ENCODE measurements at places on chromosomes 11 and 22.

- DNase-seq, result no peak
Measured at GRCh38 chr22:37482244-37482643, 3.9 kb downstream of the MFNG start.

- DNase-seq, result no peak
Measured at GRCh38 chr22:23180301-23180892, at the start of gene BCR. Gene BCR, plus strand, starts transcription at chr22:23180509. Its CDS starts 452 bp downstream, at chr22:23180961.

DNA sequence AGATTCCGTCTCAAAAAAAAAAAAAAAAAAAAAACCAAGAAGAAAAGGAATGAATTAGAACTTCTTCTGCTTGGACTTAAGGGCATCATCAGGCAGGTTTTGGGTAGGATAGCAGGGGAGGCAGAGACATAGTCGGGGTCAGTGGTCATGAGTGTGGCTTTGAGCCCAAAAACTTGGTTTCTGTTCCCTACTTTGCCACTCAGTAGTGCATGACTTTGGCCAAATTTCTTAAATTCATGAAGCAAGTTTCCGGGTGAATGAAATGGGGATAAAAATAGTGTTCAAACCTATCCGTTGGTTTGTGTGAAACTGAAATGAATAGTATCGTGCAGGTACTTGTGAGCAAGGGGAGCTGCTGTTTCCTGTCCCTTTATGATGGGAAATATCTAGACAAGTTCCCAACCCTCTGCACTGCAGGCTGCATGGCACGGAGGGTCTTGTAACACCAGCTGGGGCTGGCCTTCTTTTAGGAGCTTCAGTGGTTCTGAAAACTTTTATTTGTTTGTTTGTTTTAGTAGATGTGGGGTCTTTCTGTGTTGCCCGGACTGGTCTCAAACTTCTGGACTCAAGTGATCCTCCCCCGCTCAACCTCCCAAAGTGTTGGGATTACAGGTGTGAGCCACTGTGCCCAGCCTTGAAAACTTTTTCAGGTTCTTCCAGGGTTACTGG is 18.4 kb downstream of the NEAT1 start:
- DNase-seq, result no peak

GRCh38 chr11:18731949-18732821 is 6.2 kb upstream of the IGSF22 start:
- DNase-seq, result no peak

DNA sequence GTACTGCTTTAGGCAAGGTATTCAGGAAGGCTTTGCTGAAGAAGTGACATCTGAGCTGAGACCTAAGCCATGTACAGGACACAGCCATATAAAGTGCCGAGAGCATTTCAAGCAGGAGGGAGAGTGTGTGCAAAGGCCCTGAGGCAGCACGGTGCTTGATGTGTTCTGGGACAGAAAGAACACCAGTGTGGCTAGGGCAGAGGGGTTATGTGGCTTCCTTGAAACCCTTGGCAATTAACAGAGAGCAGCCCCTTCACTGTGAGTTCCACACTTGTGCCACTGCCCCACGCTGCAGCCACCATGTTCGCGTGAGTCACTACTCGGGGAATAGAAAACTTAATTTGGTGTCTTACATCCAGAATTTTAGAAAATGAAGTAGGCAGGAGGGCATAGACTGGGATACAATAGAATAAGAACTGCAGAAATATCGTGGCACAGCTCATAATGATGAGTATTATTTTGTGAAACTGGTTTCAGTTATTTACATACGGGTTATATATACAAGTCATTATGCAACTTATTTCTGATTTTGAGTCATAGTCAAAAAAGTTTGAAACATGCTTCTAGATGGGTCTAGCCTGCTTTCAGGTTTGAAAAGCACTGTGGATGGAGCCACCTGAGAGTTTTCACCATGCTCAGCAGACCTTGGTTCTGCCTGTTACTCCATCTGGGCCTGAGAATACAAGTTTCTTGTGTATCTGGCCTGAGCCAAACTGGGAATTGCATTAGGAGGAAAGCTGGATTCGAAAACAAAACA is 11.8 kb downstream of the IL10RA start:
- DNase-seq, result no peak

GRCh38 chr11:76792505-76793264 is 9.5 kb downstream of the TSKU start:
- no peak for DNase-seq

- peak; percentile 91 for DNase-seq
Measured at GRCh38 chr11:77244277-77245027, 57.0 kb downstream of the GDPD4 start.

DNA sequence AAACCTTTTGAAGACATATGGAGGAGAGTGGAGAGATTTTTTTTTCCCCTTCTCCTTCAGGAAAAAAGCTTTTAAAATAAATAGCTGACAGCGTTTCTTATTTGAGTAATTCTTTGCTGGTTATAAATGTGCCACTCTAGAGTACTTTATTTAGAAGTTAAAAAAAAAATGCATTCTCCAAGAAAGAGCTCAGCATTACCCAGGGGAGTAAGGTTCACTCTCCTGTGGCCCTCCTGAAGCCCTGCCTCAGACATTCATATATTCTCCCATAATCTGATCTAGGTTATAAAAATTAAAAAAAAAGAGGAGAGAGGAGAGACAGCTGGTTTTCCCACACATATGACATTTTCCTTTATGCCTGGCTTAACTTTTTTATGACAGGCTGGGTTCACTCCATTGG is 545.2 kb upstream of the CADM1 start:
- no peak for DNase-seq

GRCh38 chr11:28343304-28344233 is 235.4 kb downstream of the METTL15 start:
- peak; percentile 50 for DNase-seq

DNA sequence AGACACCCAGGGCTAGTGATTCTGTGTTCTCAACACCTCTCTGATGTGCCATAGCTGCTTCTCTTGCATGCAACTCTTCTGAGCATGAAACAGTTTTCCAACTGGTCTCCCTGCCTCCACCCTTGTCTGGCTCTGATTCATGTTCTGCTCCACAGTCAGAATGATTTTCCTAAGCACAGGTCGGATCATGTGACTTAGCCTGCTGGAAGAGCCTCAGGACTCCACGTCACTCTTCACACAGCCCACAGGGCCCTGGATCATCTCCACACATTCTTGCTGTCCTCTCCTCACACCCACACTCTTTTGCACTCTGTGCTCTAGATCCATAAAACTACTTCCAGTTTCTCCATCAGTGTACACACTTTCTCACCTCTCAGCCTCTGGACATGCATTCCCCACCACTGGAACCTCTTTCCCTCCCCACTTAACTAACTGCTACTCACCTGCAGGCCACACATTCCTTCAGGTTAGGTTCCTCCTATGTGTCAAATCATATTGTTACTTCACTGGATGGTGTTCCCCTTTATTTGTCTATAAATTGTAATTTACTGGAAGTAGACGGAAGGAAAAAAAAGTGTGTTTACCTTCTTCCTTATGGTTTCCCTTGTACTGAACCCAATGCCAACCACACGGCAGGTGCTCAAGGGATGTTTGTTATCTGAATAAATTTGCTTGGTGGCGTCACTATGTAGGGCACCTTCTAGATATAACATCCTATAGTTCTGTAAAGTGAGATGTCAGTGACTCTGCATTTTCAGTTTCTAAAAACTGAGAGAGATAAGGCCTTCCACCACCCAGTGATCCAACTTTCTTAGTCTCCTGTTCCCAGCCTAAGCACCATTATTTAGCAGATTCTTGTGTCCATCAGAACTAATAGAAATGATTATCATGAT is 133.7 kb downstream of the ETS1 start:
- DNase-seq, result peak; percentile 94

DNA sequence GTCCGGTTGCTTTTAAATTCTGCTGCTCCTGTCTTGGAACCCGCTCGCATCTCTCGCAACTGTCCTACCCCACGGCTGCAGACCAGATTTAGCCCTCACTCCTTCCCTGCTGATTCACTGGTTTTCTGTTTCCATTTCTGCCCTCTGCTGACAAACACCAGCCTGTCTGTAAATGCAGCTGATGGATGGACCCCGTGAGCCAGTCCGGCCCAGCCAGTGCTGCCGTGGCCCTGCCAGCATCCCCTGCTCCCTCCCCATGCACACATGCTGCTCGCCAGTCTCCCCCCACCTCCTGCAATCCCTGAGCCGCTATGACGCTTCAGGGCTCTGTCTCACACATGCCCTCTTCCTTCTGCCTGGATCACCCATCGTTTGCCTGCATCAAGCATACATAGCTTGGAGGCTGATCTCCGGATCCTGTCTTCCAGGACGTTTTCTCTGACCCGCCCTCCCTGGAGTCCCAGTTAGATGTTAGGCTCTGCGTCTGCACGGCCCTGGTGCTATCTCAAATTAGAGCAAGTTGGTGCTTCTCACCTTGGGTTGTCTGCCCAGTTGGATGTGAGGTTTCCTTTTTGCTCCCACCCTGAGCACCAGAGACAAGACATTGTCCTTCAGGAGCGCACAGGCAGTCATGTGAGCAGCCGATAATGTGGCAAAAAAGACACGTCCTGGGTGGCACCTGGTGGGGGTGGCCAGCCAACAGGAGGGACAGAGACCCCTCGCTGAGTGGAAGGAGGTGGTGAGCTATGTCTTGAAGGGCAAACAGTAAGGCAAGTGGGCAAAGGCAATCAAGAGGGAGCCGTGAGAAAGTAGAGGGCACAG is 4.3 kb upstream of the ACR start:
- peak; percentile 10 for DNase-seq

GRCh38 chr11:15807827-15808226 is 548.5 kb downstream of the SOX6 start:
- no peak for DNase-seq

DNA sequence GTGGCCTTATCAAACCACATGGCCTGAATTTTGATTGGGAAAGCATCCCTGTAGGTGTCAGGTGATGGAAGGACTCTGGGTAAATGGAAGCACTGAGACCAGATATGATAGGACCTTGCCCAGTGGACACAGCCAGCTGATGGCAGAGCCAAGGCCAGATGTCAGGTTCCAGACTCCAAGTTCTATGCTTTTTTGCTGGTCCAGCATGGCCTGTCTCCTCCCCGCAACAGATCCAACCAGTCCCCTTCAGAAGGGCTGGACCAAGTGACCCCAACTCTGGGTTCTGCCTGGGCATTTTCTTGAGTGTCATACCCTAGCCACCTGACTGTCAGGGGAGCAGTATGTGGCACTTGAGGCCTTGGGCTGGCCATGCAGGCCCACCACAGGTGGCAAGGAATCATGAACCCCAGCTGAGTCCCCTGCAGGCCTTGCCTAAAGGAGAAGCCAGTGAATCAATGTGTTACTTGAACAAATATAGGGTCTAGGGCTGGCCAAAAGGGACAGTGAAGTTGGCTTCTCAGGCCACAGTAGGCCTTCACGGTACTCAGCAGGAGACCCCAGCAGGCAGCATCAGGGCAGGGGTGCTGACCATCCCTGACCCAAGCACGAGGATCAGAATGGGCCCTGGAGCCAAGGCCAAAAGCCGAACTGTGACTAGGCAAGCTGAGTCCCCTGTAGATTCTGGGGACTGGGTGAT is 27.1 kb downstream of the KCNQ1OT1 start:
- no peak for DNase-seq

- no peak for DNase-seq
Measured at GRCh38 chr11:12975195-12975594, 33.9 kb upstream of the RASSF10 start.

GRCh38 chr11:71420455-71421241 is 27.5 kb downstream of the DHCR7 start:
- DNase-seq, result no peak

- no peak for DNase-seq
Measured at GRCh38 chr11:123233280-123233974, 38.4 kb upstream of the CLMP start.

- no peak for DNase-seq
Measured at GRCh38 chr22:19893363-19893762, 38.7 kb upstream of the GNB1L start.

DNA sequence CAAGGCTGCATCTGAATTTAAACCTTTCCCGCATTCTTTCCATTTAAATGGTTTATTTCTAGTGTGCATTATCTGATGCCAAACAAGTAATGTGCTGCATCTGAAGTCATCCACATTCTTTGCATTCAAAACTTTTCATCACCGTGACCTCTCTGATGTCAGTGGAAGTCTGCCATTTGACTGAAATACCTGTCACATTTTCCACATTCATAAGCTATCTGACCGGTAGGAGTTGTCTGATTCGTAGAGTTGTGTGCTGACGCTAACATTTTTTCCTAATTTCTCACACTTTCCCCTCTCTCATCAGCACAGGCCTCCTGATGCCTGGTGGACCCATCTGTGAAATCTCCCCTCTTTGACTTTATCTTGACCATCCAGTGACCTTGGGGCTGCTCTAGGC is 79.9 kb upstream of the BARX2 start:
- no peak for DNase-seq

GRCh38 chr11:115333121-115333520 is 171.1 kb downstream of the CADM1 start:
- DNase-seq, result no peak

- no peak for DNase-seq
Measured at GRCh38 chr22:42154293-42155052, 23.9 kb upstream of the CYP2D6 start.

GRCh38 chr22:27238935-27239510 is 562.5 kb downstream of the MN1 start:
- DNase-seq, result no peak

DNA sequence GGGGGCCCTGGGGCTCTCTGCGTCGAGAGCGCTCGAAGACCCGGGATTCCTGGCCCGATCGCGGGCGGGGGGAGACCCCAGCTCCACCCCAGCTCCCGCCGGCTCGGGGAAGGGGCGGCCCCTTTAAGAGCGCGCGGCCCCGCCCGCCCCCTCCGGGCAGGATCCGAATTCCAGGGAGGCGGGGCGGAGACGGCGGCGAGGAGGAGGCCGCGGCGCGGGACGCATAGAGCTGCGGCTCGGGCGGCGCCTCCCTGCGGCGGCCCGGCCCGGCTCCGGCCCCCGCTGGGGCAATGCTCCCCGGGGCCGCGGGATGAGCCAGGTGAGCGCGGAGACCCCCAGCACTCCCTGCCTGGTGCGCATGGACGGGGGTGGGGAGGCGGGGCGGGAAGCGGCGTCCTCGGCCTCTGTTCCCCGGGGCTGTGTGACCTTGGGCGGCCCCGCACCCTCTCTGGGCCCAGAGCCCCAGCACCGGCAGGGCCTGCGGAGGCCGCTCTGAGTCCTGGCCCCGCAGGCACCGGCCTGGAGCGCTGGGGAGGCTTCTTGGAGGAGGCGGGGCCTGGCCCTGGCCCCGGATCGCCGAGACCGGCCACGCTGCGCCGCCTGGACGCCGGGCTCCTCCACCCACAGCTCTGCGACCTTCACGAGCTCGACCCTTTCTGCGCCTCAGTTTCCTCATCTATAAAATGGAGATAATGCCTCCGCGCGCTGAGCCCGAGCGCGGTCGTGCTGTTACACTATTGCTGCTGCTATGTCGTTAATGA is 565 bp downstream of the GAS2L1 start:
- no peak for DNase-seq

- no peak for DNase-seq
Measured at GRCh38 chr11:17650127-17650911, 69.1 kb upstream of the MYOD1 start.

GRCh38 chr11:78030429-78031325 is 7.6 kb upstream of the KCTD14 start:
- DNase-seq, result no peak

- DNase-seq, result no peak
Measured at GRCh38 chr22:25702571-25703167, 39.3 kb upstream of the MYO18B start.

GRCh38 chr11:78379039-78379670 is 38.5 kb downstream of the GAB2 start:
- no peak for DNase-seq

Measured in GM04503 (cell line).